ENCODE measurements at places on chromosomes 16 and 17.

DNA sequence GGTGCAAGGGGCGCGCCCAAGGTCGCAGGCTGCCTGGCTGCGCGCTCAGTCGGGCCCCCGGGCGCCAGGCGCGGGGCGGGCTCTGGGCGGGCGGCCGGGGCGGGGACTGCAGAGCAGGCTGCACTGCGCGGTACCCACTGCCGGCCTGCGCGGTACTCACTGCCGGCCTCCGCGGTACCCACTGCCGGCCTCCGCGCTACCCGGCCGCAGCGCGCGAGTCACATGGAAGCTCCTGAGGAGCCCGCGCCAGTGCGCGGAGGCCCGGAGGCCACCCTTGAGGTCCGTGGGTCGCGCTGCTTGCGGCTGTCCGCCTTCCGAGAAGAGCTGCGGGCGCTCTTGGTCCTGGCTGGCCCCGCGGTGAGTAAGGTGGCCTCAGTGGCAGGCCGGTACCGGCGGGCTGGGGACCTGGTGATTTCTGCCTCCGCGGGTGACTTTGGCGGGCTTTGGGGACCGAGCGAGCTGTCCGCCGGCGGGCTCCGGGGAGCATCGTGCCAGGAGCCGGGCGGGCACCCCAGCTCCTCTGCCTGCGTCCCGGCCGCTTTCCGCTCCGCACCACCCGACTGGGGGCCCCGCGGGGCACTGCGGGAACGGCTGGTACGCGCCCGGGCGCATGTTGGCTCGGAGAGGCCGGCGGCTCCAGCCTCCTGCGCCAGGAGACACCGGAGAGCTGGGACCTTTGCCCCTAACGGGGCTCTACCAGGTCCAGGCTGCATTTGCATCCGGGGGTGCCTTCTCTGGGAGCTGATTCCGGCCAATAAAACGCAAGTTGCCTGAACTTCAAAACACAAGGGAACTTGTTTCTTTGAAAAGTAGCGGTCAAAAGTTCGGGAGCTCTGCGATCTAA, at the start of gene SLC47A1:
TSS of gene SLC47A1 (plus strand) at position 137 of the 844 bp plus-strand sequence. CDS start at position 223, 86 bp downstream.
- no peak for DNase-seq

DNA sequence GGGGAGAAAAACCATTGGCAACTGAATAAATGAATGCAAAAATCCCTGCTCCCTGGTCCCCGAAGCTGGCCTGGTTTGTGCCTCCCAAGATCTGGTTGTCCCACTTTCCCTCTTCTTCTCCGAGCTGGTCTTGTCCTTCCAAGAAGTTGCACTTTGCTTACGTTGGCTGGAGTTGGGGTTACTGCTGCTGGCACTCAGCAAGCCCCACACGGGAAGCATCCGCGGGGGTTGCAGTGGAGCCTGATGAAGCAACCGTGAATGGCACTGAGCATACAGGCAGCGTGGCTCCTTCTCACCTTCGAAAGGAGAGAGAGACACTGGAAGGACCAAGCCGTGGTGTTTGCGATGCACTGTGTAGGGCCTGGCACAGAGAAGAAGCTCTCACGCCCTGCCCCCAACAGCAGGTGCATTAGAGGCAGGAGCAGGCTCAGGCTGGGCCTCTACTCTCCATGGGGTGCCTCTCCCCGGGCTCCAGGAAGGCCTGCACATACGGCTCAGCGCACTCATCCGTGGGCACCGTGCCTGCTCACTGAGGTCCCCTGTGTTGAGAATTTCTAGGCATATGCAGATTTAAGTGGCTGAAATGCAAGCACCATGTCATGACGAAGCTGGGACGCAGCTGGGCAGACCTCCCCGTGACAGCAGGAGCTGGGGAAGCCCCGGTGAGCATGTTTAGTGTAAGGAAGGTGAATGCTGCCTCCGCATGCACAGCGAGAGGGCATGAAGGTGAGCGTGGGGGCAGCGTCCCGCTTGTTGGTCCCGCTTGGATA, 12.1 kb downstream of the CA5A start:
- no peak for DNase-seq

- DNase-seq, result no peak
Measured at GRCh38 chr16:13111747-13112146, 210.3 kb downstream of the SHISA9 start.

DNA sequence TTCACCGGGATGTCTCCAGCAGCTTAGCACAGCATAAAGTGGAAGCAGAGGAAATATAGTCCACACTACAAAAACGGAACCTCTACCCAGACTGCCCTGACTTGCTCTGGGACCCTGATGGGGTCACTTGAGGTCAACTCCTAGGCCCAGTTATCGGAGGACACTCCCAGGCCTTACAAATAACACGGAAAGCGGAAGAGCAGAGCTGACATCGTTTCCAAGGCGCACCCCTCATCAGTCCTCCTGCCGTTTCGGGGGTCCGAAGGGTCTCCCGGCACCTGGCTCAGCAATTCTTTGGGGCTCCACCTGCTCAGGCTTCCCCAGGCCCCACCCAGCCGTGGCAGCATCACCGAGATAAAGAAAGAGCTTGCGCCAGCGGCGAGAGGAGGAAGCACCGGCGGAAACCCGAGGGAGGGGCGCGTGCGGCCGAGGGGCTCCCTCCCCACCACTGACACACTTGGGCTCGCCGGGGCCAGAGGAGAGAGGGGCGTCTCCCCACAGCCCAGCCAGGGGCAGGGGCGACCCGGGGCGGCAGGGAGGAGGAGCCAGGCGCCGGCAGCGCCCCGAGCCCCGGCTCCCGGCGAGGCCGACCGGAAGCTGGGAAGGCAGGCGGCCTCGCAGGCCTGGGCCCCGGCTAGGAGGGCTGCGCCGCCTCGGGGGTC, 727 bp downstream of the CORO7 start:
- DNase-seq, result no peak
